CD4-positive, alpha-beta T cell (primary cell): ENCODE measurements at places on chromosomes 16 and 17.

DNA sequence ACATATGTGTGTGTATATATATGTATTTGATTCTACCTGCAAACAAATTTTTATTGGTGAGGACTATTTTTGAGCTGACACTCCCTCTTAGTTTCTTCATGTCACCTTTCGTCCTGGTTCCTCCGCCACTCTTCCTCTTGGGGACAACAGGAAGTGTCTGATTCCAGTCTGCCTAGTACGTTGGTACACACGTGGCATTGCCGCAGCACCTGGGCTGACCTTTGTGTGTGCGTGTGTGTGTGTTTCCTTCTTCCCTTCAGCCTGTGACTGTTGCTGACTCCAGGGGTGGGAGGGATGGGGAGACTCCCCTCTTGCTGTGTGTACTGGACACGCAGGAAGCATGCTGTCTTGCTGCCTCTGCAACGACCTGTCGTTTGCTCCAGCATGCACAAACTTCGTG lies 29.4 kb upstream of the CACNG5 start:
- no peak for DNase-seq

DNA sequence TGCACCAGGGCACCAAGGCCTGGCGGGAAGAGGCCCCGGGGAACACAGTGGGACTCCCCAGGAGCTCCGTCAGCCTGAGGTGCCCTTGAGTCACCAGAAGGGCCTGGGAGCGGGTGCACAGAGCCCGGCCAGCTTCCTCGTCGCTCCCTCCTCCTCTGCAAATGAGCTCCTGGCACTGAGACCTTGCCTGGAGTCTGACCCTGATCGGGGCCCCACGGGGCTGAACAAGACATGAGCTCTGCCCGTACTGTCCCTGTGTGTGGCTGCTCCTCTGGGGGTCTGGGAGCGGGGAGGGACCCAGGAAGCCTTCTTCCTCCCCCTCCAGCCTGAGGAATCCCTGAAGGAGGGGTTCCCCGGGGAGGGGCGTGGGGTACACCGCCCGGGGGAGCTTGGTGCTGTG lies 36.4 kb upstream of the SSTR5 start:
- DNase-seq: no peak

DNA sequence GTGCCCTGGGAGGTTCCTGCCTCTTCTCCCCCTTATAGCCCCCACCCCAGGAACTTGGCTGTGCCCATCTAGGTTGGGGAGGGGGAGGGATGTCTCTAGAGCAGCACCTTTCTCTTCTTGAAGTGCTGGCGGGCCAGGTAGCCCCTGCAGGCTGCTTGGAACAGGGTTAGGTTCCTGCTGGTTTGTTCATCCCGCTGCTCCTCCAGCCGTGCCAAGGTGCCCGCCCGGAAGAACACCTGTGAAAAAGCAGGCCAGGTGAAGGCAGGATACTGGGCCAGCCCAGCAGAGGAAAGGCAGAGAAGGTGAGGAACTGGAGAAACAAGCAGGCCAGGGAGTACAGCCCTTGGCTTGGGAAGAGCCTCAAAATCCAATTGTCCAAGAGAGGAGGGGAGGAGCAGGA lies 56.6 kb downstream of the PIPOX start:
- no peak for DNase-seq

DNA sequence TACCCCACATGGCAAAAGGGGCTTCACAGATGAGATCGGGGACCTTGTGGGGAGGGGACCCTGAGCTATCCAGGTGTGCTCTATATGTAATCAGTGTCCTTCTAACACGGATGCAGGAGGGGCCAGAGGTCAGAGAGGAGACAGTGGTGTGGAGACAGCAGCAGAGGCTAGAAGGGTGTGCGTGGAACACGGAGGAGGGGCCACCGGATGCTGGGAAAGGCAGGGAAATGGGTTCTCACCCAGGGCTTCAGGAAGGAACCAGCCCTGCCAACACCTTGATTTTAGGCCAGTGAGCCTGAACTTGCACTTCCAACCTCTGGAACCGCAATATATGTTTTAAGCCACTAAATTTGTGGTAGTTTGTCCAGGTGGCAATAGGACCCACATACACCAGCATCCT lies 4.6 kb upstream of the SLC38A8 start:
- no peak for DNase-seq

DNA sequence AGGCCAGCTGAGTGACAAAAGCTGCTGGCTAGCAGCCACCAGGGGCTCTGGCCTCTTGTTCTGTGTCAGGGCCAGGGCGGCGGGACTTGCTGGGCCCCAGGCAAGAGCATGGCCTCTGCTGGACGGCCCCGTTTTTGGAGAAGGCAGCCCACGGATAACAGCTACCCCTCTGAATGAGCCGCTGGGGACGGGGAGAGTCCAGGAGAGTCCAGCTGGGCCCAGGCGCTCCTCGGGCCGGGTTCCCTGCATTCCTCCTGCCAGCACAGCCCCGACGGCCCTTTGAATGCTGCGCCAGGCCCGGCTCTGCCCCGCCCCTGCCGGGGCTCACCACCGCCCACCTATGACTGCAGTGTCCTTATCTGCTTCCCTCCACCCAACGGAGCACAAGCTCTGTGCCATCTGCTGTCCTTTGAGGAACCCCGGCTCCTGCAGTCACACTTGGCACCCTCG lies 33.4 kb downstream of the SLC7A5 start:
- DNase-seq: no peak

GRCh38 chr17:76995387-76996105 lies 127.3 kb downstream of the MGAT5B start:
- no peak for DNase-seq

GRCh38 chr16:73010150-73010676 lies 37.7 kb downstream of the ZFHX3 start:
- no peak for DNase-seq

GRCh38 chr16:56347670-56348069 lies 77.7 kb downstream of the AMFR start:
- no peak for DNase-seq

DNA sequence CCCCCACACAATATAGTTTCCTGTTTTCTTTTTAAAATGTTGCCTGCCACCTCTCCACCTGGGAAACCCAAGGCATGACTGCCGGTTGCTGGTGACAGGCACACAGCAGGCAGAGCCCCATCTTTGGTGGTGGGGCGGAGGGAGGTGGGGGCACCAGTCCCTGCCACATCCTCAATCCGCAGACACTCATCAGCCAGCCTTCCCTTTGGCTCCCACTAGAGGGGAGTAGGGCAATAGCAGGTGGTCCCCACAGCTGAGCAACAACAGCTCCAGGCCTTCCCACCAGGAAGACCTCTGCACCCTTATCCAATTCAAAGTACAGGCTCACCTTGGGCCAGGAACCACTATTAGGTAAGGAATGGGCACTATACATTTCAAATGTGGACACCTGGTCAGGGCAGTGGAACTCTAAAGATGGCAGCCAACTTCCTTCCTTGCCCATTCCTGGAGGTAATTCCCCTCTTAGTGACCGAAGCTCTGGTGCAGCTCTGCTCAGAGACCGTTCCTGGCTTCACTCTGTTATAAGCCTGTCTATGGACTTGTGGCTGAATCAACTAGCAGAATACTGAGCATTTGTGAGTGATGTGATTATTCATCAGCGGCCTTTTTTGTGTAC lies 13.9 kb downstream of the RECQL5 start:
- DNase-seq: no peak

DNA sequence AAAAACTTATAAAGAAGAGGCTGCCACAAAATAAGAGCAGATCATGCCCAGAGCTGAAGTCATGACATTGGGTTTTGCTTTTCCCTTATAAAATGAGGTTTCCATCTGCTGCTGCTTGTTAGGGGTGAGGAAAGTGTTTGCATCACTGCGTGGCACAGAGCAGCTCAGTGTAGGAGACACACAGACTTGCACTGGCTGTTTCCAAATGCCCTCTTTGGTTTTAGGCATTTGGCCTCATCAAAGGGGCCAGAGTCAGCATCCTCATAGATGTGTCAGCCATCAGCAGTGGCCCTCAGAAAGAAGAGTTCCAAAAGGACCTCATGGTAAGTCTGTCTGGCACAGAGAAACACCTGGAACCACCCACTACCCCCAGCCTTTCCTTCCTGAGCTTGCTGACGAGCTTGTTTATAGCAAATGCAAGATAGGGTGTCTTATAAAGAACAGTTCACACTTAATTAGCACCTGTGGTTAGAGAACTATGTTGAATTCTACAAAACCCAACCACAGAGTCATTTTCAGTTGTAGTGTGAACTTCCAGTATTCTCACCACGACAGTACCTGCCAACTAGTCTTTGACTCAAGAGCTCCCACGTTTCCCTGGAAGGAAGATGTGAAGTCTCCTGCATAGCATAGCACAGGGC lies 17.0 kb downstream of the VWA3A start:
- DNase-seq: no peak

DNA sequence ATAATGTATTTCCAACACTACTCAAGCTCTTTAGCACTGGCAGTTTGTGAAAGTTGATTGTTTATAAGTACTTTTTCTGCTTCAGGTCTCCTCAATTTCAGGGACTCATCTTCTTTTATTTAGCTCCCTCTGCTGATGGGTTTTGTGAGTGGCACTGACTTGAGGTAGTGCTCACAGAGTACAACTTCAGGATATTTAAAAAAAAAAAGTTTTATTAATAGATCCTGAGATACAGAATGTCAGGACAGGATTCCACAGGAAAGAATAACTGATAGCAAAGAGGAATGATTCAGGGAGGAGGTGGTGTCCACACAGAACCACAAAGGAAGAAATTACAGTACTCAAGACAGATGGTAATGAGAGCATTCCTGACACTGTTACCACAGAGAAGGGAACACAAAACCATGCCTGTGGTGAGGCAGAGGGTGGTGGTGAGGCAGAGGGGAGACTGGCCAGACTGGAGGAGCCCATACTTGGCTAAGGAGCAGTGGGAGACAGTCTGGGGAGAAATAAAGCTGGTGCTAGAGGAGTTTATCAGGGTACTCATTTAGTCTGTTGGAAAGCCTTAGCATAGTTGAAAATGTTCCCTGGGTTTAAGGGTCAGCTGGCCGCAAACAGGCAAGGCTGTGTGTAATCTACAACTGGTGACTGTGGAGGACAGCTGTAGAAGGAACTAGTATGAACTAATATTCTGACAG lies 63.7 kb downstream of the SPAG9 start:
- peak; percentile 57 for DNase-seq

GRCh38 chr16:10138881-10139280 lies 43.3 kb downstream of the GRIN2A start:
- no peak for DNase-seq

DNA sequence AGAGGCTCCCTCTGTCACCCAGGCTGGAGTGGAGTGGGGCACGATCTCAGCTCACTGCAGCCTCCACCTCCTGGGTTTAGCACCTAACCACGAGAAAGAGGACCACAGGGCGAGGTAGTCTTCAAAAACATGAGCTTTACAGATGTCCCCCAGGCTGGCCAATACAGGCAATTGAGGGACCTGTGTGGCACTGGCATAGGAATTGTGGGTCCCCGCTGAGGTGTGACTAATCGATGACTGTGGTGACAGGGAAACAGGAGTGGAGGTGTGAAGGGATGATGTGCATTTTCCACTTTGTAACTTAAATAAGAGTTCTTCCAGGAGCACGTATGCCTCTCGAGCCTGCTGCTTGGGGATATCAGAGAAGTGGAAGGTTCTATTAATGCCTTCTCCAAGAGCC lies 12.6 kb upstream of the ARHGAP17 start:
- no peak for DNase-seq

- no peak for DNase-seq
Measured at GRCh38 chr17:57308543-57309186, 52.3 kb downstream of the MSI2 start.

DNA sequence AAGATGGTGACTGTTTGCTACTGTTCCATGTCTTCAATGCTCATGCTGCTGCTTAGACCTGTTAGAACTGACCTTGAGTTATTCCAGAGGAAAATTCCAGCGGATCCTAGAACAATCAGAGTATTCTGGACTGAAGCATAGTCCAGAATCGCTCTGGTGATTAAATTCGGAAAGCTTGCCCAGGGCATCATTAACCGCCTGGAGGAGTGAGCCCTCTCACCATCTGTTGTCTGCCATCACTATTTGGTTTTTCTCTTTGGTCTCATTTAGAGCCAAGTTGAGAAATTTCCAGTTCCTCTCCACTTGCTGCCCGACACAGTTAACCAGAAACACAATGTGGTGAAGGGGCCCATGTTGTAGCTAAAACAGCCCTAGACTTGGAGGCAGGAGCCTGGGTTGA lies 104.1 kb downstream of the BMERB1 start:
- DNase-seq: no peak

- DNase-seq: no peak
Measured at GRCh38 chr17:58007781-58008706, 998 bp upstream of the SRSF1 start.

GRCh38 chr17:21539146-21539545 lies 153.2 kb upstream of the KCNJ18 start:
- DNase-seq: no peak

GRCh38 chr16:83686726-83687125 lies 121.1 kb upstream of the HSBP1 start:
- DNase-seq: no peak

DNA sequence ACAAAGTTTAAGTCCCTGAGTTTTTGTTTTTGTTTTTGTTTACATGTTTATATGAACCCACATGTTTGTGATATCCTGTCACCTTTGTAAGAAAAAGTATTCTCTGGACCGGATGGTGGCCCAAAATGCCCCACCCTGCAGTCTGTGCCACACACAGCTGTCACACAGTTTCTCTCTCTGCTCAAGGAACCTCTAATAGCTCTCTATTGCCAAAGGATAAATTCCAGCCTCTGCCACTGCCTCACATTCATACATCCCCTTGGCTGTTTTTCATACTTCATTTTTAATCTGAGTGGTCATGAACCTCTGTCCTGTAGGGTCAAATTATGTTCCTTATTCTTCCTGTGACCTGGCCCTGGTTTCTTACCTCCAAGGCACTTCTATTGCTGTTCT lies 520.3 kb upstream of the CDH5 start:
- no peak for DNase-seq

DNA sequence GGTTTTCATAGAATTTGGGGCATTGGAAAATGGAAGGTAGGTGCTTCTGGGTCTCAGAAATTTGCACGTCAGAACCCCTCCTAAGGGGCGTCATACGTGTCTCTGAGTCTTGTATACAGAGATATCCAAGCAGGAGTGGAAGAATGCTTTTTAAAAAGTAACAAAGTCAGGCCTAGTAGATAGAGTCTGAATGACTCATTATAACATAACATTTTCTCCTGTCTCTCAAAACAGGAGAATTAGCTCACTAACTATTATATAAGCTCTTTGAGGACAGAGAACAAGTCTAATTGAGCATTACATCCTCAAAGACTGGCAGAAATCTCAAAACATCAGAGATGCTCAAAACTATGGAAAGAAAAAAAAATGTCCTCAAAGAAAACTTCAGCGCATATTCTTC lies 86.1 kb upstream of the CCL2 start:
- no peak for DNase-seq

- no peak for DNase-seq
Measured at GRCh38 chr16:68200088-68200783, 35.7 kb downstream of the ESRP2 start.

DNA sequence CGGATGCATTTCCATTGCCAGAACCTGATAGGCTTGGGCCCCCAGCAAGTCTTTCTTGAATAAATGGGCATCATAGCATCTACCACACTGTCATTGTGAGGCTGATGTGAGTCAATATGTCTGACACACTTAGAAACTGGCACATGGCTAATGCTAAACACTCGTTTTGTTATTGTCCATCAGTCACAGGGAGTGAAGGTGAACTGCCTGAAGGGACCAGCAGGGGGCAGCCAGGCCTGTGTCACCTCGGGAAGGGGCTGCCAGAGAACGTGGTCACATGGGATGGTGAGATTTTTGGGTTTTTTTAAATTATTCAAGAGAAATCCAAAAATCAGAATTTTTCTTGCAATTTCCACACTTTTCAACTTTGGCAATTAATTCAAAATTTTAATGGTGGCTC lies 831 bp upstream of the RCVRN start:
- no peak for DNase-seq
